T-helper 22 cell (primary cell): ENCODE measurements at places on chromosomes 13 and 19.
A peak's percentile ranks its signal among the peaks of the same experiment; 100 is the strongest.

DNA sequence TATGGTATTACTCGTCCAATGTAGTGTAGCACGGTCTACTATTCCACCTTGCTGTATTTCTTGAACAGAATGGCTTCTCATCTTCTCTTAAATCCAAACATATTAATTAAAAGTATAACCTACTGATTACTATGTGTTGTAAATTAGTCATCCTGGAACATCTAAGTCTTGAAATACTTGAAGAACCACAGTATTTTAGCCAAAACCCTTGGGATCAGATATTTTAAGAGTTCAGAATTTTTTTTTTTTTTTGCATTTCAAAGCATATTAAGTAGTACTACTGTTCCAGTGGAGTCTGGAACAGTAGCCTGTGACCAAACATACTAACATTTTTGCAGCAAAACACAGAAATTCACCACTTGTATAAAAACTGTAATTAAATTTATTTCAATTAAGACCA, 30.1 kb downstream of the ZC3H13 start:
- no peak for DNase-seq

DNA sequence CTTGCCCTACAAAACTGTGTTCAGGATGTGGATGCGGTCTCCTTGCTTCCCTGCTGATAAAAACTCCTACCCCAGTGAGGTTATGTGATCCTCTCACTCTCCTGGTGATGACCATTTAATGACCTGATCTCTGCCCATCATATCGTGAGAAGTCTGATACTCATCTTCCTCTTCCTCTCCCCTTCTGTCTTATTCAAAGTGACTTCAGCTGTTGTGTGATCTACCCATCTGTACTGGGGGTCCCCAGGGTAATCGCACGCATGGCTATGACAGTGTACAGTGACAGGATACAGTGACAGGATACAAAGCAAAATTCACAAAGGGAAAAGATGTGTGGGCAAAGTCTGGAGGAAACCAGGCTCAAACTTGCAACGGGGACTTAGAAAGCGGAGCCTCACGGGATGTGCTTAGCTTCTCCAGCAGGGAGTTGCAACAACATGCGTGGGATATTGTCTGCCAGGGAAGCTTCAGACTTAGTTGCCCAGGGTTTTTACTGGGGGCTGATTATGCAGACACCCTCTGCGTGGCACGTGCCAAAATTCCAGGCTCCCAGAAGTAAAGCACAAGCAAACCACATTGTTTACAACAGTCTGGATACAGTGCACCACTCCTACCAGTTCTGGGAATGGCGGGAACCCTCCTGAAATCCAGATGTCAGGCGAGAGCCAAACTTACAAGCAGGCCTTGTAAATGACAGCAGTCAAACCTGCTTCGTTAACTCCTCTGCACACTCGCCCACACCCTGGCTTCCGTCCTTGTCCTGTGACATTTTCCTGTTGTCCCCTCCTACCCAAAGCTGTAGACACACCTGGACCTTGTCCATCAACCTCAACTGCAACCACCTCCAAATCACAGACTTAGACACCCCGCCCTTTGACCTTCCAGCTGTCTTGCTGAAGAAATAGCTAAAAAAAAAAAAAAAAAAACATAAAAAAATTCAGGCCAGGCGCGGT, 18.0 kb upstream of the GARRE1 start:
- DNase-seq = no peak

DNA sequence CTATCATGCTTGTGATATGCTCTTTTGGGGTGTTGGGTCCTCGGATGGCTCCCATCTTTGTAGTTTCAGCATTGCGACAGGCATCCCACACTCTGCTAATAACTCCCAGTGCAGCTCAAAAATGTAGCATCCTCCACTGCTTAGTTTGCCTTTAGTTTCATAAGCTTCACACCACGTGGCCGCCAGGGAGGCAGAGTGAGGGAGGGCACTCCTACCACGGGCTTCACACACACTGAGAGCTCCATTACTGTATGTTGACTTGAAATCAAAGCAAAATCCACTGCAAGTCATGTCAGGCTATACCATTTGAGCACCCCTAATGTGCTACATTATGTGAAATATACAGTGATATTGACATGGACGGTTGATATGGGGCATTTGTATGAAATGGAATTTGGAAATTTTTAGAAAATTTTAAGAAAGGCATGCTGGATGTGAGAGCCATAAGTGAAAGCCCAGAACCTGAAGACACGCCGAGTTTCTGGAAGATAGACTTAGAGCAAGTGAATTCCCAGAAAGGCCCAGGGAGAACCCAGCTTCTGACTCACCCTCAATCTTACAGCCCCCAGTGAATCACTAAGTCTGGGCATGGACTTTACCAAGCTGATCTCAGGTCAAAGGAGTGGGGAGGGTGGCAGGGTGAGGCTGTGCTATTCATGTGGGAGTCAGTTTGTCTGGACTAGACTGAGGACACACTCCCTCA, 94.1 kb downstream of the HSPH1 start:
- DNase-seq = no peak

DNA sequence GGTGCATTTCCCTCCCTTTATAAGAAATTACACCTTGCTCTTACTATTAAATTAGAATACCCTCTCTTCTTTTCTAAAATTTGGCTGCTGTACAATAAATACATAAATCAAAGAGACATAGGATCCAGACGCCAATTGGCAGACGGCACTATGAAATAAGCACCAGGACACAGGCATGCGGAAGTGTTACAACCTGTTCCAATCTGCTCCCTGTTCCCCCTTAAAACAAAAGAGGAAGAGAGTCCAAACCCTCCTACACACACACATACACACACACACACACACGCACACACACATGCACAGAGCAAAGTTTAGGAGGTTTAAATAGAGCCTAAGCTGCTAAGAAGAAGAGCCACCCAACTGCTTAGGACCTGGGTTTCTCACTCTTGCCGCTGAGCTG, 75.6 kb upstream of the ZNF507 start:
- no peak for DNase-seq

DNA sequence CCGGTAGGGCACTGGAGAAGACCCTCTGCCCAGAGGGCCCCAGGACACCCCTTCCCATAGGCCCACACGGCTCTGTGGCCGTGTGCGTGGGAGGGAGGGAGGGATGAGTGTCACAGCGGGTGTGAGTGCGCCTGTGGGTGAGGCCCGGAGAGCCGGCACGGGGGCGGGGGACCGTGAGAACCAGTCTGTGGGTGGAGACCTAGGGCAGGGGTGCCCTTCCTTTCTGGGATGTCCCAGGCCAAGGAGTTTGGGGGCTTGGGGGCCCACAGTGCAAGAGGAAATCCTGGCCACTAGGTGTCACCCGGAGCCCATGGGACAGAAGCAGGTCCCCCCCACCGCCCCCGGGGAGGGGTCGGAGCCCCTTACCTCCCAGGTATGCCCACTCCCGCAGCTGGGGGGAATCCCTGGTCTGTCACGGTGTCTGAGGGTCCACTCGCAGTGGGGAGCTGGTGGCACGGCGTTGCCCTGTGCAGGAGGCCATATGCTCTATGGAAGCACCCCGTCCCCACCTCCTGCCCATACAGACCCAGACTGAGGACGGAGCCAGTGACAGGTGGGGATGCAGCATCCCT, 16.0 kb upstream of the SLC7A10 start:
- no peak for DNase-seq

DNA sequence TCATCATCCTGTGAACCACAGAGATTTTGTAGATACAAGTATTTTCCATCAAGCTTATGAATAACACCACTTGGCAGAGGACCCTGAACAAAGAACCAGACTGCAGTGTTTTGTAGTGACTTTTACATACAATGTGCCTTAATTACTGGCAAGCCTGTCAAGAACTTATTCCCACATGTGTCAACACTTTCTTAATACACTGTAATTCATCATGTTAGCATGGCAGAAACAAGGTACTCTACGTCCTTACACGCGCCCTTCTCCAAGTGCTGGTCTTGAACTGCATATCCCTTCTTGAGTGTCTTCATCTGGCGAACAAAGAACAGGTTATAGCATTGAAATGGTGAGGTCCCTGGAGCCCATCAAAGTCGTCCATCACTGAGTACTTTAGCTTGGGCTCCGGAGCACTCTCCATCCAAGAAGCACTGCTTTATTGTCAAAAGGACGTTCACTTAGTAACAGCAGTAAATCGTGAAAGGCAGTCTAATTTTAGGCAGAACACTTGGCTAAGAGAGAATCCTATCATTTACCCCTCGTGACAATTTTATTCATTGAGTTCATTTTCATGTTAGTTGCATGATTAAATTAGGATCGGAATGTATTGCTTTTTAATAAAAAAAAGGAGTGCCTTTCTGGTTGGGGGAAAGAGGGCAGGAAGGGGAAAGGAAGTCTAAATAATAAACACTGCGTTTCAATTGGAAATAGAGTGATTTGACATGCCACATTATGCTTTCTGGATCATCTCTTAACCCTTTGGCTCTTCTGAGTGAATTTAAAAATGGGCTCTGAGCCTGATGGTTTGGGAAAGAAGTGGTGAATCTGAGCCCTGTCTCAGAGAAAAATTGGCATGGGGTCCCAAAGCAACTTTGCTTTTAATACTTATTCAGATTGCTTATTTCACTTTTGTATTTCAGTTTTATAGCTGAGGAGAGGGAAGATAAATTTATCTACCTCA, 376.1 kb downstream of the DLEU7 start:
- no peak for DNase-seq

DNA sequence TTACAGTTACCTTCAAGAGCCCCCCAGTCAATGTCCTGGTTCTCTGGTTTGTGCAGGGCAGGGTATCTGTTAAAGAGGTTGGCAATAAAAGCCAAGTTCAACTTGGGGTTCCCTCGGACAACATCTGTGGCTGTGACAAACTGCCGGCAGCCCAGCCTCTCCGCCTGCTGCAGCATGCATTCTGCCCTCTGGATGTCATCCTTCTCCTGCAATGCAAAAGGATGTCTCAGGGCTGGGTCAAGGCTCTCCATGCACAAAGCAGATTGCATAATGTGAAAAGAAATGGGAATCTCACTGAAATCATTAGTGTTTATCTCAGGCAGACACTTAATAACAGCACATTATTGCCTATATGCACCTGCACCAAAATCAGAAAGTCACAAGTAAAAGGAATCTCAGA, 35.1 kb downstream of the LCP1 start:
- DNase-seq = no peak

GRCh38 chr19:46602392-46603194, 1.5 kb downstream of the CALM3 start:
- no peak for DNase-seq

GRCh38 chr13:97328222-97328790, 105.7 kb upstream of the RAP2A start:
- DNase-seq = no peak

- DNase-seq = no peak
Measured at GRCh38 chr13:26376430-26376829, 122.5 kb downstream of the CDK8 start.

DNA sequence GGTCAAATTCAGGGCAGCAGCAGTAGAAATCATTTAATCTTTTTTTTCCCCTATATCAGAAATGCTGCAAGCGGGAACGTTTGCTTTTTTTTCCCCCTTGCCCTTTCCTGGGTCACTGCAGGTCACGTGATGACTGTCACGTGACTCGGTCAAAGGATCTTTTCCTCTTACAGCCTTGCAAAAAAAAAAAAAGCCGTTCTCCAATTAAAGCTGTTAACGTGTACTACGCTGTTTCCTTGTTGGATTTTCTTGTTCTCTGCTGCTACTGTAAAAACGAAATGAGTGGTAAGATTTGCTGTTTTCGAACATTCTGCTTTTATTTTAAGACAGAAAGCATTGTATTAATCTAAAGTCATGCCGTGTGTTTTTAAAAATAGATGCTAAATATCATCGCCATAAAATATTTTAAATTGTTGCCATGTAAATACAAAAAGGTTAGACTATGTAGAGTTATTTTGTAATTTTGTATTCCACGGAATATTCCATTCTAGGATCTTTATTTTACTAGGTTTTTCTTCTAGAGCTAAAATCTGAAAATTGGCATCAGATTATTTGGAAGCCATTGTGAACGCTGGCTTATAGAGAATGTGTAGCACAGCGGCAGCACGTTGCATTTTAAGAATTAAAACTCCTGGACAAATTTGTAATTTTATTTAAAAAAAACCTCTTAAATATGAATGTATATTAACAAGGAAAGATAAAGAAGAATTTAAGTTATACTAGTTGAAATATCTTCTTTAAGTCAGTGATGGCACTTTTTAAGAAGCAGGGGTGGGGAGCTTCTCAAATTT, 109.8 kb upstream of the MLNR start:
- DNase-seq = peak; percentile 61

DNA sequence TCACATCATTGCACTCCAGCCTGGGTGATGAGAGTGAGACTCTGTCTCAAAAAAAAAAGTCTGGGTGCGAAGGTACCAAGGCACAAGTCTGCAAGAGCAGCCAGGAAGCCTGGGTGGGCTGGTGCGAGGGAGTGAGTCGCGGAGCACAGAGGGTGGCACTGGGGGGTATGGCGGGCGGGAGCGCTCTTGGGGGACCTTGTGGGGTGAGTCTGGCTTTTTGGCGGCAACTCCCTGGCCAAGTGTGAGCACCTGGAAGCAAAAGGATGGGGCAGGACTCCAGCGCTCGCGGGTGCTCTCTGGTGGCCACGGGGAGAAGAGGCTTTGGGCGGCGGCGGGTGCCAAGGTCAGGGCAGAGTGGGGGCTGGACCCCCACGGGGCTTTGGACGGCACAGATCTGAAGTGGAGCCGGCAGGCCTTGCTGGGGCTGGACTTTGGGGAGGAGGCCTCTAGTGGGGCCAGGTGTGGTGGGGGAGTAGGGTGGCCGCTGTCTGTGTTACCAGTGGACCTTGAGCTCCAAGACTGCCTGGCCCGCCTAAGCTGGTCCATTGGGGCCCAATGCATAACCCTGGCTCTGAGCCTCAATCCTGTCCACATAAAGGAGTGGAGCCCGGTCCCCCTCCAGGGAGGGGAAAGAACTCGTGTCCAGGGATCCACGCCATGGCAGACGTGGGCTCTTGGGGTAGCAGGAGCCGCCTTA, 1.6 kb downstream of the P2RY11 start:
- DNase-seq = peak; percentile 43

DNA sequence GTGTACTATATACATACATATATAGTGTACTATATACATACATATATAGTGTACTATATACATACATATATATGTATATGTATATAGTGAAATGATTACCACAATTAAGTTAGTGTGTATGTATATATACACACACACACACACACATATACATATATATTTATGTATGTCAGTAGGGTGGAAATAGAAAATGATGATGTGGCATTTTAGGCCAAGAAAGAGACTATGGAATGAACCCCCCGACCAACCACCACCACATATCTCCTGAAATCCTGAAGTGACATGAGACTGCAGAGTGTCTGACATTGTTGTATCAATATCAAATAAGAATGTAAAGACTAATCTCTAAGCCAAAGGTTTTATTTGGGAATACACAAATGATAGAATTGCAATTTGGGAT, 107.6 kb downstream of the RFC3 start:
- no peak for DNase-seq

GRCh38 chr19:4744451-4745174, 21.0 kb upstream of the DPP9 start:
- DNase-seq = no peak
